ENCODE measurements at places on chromosomes 5 and 9.

GRCh38 chr9:82810915-82811314 is 252.0 kb downstream of the RASEF start:
- no peak for DNase-seq

- DNase-seq: no peak
Measured at GRCh38 chr5:85030316-85031084, 645.8 kb upstream of the EDIL3 start.

GRCh38 chr9:38255599-38255998 is 136.9 kb upstream of the ALDH1B1 start:
- no peak for DNase-seq

DNA sequence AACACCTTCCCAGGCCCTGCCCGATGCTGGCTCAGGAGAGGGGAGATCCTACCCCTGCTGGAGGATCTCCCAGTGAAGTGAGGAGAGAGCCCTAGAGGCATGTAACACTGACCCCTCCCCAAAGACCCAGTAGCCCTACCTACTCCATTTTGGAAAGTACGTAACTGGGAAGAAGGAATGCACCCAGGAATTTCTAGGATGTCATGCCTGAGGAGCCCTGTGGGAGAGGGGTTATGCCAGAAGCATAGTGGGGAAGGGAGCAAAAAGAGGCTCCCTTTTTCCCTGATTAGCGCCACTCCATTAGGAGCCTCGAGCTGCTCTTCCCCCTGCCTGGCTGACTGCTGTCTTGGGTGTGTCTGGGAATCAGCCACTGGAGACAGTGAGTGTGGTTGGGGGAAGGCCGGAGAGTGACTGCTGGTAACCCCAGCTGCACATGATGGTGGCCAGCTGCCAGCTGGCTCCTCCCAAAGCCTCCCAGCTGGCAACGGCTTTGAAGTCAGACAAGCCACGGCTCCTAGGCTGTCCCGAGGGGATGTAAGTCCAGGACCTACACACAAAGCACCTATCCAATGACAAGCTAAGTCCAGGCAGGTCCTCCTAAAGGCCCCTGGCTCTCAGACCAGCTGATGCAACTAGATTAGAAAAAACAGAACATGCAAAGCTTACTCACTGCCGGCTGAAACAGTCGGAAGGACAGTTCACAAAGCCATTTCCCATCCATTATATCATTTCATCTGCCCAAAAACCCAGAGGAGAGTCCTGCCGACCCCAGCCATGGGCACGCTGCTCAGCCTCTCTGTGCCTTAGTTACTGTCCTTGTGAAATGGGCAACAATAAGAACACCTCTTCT is 136.5 kb upstream of the ABCA1 start:
- peak; percentile 13 for DNase-seq

GRCh38 chr5:134515801-134516200 is 9.7 kb upstream of the JADE2 start:
- no peak for DNase-seq

- no peak for DNase-seq
Measured at GRCh38 chr5:34535433-34535832, 120.7 kb upstream of the RAI14 start.

GRCh38 chr5:147821766-147822165 is 9.7 kb downstream of the SPINK1 start:
- DNase-seq: no peak

GRCh38 chr9:128937310-128938165 is 9.9 kb downstream of the DOLK start:
- no peak for DNase-seq

- no peak for DNase-seq
Measured at GRCh38 chr9:87097238-87097637, 149.9 kb upstream of the GAS1 start.

DNA sequence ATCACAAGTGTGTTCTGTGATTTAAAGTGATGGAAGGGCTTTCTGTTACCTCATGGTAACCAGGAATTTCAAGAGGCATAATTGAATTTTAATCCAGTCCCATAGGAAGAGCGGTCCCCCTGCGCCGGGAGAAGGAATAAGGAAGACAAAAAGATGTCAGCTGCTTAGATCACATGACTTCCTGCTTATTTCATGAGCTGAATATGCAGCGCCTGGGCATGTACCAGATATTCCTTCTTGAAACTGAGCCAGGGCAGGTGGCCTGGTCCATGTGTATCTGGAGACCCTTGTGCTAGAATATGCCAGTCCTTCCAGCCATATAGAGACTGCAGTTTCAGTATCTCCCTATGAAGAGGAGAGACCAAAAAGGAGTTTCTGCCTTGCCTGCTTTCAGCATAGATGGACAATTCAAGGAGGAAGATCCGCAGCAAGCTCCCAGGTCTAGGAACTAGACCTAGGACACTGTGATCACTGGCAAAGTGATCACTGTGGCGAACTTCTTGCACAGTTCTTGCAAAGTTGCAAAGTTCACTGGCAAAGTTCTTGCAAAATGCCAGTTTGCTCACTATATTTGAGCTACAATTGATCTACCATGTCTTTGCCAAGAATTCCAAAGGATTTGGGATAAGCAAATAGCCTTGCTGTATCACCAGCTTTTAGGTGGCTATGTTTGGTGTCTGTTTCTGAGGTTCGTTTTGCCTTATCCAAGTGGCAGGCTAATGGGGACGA is 102.9 kb upstream of the PHYKPL start:
- DNase-seq: no peak

GRCh38 chr5:141929398-141930058 is 5.9 kb downstream of the DELE1 start:
- no peak for DNase-seq

GRCh38 chr9:21265421-21266189 is 25.8 kb upstream of the IFNA14 start:
- DNase-seq: no peak

DNA sequence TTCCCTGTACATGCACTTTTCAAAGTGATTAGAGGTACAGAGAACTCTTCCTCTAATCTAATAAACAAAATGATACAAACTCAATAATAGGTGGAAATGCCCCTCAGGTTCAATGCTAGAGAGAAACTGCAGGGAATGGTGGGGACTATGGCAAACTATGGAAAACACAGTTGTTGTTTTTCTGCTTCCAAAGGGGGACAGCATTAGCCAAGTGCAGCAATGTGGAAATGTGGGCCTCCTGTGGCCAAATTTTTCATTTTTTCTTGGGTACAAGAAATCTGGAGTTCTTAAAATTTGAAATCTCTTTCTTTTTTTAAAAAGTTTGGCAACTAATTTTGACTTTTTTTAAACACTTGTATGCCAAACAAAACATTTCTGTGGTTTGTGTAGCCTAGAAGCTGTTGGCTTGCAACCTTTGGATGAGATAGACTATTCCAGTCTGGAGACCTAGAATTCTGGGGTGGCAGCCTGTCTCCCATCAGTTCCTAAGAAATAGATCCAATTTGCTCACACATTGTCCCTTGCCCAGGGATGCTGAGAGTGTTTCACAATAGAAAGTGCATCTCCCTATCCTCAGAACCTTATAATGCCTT is 218.6 kb downstream of the PAPPA start:
- no peak for DNase-seq

DNA sequence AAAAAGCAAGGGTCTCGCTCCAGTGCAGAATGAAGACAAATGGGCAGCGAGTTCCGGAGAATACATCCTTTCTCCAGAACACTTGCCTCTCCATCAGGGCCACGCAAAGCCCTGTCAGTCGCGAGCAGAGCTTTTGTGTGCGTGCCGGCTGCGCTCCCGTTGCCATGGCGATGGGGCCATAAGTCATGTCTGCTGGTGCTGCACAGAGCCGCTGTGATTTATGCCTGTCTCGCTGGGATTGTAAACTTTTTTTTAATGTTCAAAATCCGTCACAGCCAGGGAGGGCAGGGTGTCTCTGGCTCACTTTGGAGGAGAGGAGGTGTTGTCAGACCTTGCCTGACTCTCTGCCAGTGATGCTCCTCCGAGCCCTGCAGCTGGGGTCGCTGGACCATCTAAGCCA is 272.7 kb downstream of the TRIM32 start:
- no peak for DNase-seq

DNA sequence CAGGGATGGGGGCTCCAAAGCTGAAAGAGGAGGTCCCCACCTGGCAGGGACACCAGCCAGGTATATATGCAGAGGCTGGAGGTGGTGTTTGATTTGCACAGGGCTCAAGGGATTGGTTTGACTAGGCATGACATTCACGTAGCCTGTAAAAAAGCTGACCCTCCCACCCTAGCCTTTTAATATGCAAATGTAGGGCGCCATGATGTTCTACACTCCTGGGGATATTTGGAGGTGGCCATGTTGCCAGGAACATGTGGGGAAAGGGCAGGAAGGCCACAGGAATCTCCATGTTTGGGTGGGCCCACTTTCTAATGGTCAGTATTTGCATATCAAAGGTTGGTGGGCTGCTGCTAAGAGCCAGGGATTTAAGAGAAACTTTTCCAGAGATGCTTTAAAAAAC is 12.0 kb upstream of the THG1L start:
- no peak for DNase-seq

- no peak for DNase-seq
Measured at GRCh38 chr5:89615839-89616518, 733.0 kb upstream of the MEF2C start.

DNA sequence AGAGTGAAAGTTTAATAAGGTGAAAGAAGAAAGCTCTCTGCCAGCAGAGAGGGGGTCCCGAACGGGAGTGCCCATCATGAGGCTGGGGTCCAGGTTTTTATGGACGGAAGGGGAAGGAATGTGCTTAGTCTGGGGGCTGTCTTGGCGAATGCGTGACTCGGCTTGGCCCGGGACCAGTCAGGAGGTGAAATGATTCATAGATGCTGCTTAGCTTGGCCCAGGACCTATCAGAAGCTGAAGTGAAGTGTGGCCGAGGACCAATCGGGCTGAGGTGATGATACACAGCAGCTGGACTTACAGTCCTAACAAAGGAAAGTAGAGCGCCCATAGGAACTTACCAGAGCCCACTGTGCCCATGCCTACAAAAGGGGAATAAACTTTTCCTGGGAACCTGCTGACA is 3.9 kb upstream of the FKTN start:
- no peak for DNase-seq

DNA sequence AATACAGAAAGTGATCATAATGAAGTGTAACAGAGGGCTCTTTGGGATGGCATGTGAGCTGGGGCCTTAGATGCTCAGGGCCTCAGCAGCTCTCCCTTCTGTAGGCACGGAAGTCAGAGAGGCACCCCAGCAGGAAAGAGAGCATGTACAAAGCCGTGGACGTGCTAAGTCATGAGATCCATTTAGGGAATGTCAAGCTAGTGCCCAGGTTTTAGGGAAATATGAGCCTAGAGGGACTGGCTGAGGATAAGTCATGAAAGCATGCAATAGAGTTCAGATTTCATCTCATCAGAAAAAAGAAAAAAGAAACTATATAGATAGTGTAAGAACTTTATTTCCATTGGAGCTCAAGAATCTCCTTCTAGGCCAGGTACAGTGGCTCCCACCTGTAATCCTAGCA is 379.5 kb upstream of the KLF4 start:
- no peak for DNase-seq

GRCh38 chr5:178468196-178468685 is 122.0 kb downstream of the COL23A1 start:
- DNase-seq: no peak

DNA sequence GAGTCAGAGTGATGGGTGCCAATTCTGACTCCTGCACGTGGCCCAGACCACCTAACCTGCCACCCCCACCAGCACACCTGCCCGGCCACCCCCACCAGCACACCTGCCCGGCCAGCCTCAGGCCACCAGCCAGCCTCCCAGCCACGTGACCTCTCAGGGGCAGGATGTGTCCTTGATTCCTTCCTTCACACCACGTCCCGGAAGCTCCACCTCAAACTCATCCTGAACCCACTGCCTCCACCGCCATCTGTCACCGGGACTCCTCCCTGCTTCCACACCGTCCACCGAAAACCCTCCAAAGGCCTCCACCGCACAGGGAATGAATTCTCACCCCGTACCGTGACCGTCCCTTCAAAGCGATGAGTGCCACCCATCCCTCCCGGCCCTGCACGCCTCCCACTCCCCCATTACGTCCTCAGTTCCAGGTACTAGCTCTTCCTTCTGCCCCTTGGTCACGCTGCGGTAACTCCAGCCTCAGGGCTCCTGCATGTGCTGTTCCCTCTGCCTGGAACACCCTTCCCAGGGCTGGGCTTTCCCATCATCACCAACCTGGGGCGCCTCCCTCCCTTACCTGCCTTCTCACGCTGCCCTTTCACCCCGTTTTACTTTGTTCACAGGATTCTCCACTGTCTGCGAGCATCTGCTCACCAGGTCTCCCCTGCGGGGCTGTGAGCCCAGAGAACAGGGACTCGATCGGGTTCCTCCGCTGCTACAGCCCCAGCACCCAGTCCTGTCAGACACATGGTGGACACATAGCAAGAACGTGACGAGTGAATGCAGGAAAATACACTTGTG is 82.9 kb downstream of the ADAMTS2 start:
- DNase-seq: no peak

- peak; percentile 28 for DNase-seq
Measured at GRCh38 chr5:125835293-125836172, 587.7 kb upstream of the GRAMD2B start.

DNA sequence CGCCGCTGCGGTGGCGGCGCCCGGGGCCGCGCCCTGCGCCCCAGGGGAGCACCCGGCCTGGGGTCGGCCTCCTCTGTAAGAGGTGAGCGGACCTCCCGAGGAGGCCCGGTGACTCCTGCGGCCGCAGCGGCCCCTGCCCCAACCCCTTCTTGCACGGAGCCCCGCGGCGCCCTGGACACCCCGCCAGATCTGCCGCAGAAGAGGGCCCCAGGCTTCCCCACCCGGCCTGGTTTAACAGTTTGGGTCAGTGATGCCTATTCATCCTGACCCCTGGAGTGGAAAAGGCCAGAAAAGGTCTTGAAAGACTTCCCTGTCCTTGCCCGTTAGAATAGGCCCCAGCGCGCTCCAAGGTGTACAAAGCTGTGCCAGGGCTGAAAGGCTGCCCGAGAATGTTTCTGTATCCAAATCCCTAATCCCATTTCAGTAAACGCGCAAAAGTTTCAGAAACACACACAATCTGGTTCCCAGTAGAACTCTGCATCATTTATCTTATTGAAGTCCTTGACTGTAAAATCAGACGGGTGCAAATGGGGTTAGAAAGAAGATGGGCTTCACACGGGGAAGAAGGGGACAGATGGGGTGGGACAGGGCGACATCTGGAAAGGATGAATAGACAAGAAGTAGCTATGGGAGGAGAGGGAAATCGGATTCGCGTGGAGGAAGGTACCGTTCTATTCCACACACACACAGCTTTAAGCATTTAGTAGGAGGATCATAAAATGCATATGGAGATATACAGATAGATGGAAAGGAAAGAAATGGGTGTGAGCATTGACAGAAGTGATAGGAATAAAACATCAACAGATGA is 1.1 kb upstream of the SSBP2 start:
- no peak for DNase-seq

GRCh38 chr5:104297076-104297475 is 734.5 kb upstream of the NUDT12 start:
- DNase-seq: no peak

- no peak for DNase-seq
Measured at GRCh38 chr5:141878186-141878710, at the start of gene PCDH1. TSS of gene PCDH1 (minus strand) at chr5:141878410. CDS start at chr5:141878262, 148 bp downstream.

DNA sequence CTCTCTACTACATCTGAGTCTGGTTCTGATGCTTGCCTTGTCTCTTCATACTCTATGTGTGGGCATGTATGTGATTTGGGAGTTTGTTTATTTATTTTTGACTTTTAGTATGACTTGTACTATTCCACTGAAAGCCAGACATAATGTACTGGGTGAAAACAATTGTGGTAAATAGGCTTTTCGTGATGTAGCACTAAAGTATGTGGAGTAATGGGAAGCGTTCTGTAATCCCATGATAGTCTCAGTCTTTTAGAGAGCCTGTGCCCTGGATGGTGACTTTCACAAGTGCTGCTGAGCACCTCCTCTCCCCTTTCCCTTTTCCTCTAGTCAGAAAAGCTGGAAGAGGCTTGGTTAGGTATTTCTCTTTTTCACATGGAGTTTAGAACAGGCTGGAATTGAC is 85.8 kb upstream of the S1PR3 start:
- DNase-seq: no peak

Data from Kasumi-1 (cell line).